ENCODE measurements at places on chromosomes 13 and 19. TPM values are rescaled to one million over a fixed set of nuclear protein-coding genes. Genes with fewer than 3 reads are reported as not detected.

CEACAM6 gene
- polyA plus RNA-seq, result 0.13 TPM

PGLYRP1 gene
- polyA plus RNA-seq, result 0.66 TPM

KLHL1 gene
- 0.70 TPM for polyA plus RNA-seq

PLK5 gene
- polyA plus RNA-seq, result 0.06 TPM

SLC10A2 gene
- 0.65 TPM for polyA plus RNA-seq

FGF22 gene
- 0.27 TPM for polyA plus RNA-seq

RPS15 gene
- 1,048 TPM for polyA plus RNA-seq

ZNF439 gene
- polyA plus RNA-seq, result 17.5 TPM

CGB5 gene
- polyA plus RNA-seq, result not detected

AP1M1 gene
- polyA plus RNA-seq, result 56.4 TPM

PRR20B gene
- not detected for polyA plus RNA-seq

FLT3LG gene
- polyA plus RNA-seq, result 2.7 TPM

- no peak for DNase-seq
Observed at GRCh38 chr13:91375116-91375729, 23.2 kb upstream of the GPC5 start.

GRCh38 chr19:747432-748273 lies 3.3 kb upstream of the MISP start:
- no peak for DNase-seq

GRCh38 chr19:29965492-29965891 lies 23.5 kb downstream of the URI1 start:
- DNase-seq, result no peak

DNA sequence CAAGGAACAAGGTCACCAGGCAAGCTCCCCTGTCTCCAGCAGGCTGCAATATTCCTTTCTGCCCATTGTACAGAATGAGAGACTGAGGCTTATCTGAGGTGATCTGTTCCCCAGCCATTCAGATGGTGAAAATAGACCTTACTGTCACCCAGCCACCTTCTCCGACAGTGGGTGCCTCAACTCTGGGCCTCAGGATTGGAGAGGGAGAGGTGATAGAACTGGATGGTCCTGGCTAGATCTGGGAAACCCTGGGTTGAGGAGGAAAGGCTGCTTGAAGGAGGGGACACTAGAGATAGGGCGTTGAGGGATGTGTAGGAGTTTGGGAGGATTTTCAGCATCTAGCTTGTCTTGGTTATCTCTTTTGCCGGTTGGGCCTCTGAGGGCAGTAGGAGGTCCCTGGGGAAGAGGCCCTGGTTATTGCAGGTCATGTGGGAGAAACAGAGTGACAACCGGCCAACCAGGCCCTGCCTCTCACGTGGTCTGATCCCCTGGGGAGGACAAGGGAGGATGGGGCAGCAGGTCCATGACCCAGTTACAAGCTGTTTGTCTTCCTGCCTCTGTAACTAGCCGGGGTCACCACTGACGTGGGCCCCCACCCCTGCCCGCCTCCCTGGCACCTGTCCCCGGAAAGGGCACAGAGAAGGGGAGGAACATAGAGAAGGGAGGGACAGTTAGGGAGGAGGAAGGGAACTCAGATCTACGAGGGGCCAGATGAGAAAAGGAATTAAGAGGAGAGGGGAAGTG lies 8.2 kb downstream of the NFIC start:
- no peak for DNase-seq

- DNase-seq, result no peak
Observed at GRCh38 chr13:30569901-30570576, 47.7 kb upstream of the USPL1 start.

DNA sequence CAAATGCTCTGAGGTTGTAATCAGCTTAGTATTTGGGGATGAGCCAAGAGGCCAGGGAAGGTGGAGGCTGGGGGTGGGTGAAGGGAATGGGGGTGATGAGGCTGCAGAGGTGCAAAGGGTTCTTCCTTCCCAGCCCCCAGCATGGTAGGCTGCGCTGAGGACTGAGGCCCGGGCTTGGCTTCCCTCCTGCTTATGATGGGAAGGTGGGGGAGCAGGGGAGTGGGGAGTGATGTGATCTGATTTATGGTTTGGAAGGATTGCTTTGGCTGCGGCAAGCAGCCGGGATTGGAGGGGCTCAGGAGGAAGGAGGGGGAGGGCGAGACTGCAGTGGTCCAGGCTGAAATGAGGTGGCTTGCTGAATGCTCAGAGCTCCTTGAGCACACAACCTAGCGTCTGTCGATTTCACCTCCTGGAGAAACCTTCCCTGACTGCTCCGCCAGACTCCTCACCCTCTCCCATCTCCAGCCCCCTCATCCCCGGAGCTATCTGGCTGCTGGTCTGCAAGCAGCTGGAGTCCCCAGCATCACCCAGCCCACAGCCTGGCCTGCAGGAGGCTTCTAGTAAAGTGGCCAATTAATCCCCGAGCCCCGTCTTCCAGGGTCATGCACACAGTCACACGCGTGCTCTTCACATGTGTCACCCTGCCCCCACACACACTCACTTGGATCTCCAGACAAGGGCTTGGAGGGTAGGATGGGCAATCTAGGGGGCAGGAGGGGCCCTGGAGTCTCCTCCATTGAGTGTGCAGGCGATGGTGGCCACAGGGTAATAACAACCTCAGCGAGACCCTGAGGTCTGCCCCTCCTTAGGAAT lies 757 bp upstream of the CLEC11A start:
- DNase-seq, result no peak

- DNase-seq, result no peak
Observed at GRCh38 chr13:37984357-37984756, 114.8 kb upstream of the TRPC4 start.

GRCh38 chr13:76351541-76352229 lies 534.5 kb downstream of the KCTD12 start:
- DNase-seq, result no peak

GRCh38 chr19:38683393-38684077 lies 36.1 kb downstream of the ACTN4 start:
- DNase-seq, result no peak

DNA sequence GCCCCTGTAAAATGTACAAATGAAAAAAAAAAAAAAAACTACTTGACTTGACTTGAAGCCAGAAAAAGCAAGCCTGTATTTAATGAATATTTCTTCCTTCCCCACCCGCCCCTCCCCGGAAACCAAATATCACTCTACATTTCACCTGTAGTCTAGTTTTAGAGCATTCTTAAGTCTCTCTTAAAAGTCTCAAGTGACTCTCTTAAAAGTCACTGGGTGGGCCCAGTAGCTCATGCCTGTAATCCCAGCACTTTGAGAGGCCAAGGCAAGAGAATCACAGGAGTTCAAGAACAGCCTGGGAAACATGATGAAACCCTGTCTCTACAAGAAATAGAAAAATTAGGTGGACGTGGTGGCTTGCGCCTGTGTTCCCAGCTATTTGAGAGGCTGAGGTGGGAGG lies 72.0 kb downstream of the TSC22D1 start:
- DNase-seq, result no peak

GRCh38 chr19:12938779-12939601 lies 581 bp downstream of the CALR start:
- no peak for DNase-seq

- DNase-seq, result no peak
Observed at GRCh38 chr19:32415669-32416068, 10.1 kb downstream of the DPY19L3 start.

DNA sequence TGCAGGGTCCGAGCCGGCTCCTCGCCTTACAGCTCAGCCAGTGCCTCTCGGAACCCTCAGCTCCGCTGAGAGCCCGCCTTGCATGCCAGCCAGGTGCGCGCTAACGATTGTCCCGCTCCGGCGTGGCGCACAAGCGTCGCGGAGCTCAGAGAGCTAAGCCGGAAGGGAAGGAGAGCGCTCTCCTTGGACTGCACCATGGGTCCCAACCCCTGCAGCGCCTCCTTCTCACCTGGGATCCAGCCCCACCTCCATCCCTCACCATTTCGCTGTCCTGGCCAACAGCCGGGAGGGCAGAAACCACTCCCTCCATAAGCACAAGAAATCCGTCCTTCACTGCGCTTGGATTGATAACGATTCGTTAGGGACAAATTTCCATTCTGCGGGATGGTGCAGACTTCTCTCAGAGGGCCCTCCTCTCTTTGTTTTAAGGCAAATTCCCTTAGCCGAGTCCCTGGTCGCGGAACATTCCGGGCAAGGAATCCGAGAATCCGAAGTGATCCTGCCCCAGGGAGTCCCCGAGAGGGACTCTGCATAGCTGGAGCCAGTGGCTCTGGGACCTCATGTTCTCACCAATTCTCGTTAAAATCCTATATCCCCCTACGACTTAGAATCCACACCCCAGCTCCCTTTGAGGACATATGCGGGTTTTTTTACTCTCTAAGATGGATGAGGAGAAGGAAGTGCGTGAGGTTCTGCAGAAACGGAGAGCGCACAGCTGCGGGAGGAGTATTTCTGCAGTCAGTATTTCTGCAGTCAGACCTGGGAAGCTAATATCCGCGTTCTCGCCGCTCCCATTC lies 2.8 kb downstream of the GSX1 start:
- DNase-seq, result no peak

- DNase-seq, result peak; percentile 41
Observed at GRCh38 chr13:19862481-19863313, 752 bp downstream of the ZMYM5 start.

- DNase-seq, result no peak
Observed at GRCh38 chr13:20775961-20776360, 2.2 kb upstream of the EEF1AKMT1 start.

- DNase-seq, result no peak
Observed at GRCh38 chr19:54902061-54902460, 3.9 kb upstream of the NCR1 start.

- DNase-seq, result no peak
Observed at GRCh38 chr13:111512707-111513106, 192.3 kb downstream of the TEX29 start.

GRCh38 chr19:12111943-12112637 lies 28.1 kb downstream of the ZNF20 start:
- DNase-seq, result no peak

- DNase-seq, result no peak
Observed at GRCh38 chr13:76828316-76828741, 57.9 kb downstream of the KCTD12 start.

- no peak for DNase-seq
Observed at GRCh38 chr13:49429121-49429520, 14.7 kb downstream of the CAB39L start.

- no peak for DNase-seq
Observed at GRCh38 chr13:102597029-102597961, 509 bp downstream of the TPP2 start.

DNA sequence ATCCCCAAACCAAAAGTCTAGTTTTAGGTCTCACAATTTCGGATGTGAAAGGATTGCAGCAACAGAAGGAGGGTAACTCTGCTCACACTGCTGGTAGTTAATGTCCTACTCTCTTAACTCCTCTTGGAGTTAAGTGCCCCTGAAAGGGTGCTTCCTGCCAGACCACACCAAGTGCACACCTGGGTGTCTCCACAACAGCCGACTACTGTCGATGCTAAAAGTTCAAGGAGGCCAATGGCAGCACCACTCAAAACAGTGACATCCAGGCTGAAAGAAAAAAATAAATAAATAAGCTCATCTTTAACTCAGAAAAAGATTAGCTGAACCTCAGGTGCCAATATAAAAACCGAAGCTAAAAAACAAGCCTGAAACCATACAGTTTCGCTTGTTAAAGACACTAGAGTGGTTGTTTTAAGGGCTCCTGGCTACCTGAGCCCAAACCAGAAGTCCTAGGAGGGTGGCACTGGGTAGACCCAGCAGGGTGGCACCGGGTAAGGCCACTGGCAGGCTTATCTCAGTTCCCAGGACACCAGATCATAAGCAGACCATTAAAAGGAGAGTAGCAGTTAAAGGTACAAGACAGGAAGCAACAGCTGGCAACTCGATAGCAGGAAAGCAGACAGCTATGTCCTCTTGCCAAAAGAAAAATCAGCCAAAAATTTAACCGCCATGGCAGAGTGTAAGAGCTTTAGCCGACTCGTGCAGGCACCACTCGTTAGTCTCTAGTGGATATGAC lies 39.3 kb downstream of the BRD4 start:
- DNase-seq, result no peak

DNA sequence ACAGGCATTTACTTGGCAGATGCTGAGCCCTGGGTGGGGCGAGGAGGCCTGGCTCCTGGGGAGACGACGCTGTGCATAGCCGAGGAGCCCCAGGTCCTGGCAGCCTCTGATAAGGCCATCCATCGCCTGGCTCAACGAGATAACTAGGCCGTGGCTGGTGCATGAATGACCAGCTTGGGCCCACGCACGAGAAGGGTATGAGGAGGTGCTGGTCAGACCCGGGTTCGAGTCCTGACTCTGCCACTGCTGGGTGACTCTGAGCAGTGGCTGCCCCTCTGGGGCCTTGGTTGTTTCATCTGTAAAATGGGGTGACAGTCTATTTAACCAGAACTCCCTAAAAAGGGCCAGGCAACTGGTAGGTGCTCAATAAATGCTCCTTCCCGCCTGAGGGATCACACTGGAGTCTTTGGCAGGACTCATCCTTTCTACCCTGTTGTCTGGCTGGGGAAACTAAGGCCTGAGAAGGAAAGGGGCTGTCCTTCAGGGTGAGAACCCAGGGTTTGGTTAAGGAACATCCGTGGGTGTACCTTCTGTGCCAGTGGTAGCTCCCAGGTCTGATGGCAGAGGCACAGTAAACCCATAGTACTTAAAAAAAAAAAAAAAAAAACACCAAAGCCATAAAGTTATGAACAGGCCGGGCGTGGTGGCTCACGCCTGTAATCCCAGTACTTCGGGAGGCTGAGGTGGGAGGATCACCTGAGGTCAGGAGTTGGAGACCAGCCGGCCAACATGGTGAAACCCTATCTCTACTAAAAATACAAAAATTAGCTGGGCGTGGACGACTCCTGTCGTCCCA lies 8.1 kb upstream of the ARRDC2 start:
- no peak for DNase-seq

- DNase-seq, result no peak
Observed at GRCh38 chr19:15810335-15810734, 5.1 kb downstream of the OR10H1 start.

DNA sequence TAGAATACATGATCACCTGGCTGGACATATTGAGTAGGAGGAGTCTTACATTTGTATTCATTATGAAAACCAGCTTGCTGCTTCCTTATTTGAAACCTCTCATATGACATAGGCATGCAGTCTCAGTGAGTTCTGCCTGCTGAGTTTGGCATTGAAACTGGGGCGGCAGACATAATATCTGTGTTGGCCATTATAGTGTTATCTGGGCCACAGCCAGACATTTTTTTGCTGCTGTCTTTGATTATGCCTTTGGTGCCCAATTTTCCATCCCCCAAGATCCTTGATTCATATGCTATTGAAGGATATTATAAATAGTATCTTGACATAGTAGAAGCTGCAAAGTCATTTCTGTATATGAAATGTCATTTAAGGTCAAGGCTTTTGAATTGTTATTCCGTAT lies 15.8 kb downstream of the FREM2 start:
- no peak for DNase-seq

Measured in left renal cortex interstitium (tissue), 4 donors.